ENCODE measurements at places on chromosomes 4 and X.

DNA sequence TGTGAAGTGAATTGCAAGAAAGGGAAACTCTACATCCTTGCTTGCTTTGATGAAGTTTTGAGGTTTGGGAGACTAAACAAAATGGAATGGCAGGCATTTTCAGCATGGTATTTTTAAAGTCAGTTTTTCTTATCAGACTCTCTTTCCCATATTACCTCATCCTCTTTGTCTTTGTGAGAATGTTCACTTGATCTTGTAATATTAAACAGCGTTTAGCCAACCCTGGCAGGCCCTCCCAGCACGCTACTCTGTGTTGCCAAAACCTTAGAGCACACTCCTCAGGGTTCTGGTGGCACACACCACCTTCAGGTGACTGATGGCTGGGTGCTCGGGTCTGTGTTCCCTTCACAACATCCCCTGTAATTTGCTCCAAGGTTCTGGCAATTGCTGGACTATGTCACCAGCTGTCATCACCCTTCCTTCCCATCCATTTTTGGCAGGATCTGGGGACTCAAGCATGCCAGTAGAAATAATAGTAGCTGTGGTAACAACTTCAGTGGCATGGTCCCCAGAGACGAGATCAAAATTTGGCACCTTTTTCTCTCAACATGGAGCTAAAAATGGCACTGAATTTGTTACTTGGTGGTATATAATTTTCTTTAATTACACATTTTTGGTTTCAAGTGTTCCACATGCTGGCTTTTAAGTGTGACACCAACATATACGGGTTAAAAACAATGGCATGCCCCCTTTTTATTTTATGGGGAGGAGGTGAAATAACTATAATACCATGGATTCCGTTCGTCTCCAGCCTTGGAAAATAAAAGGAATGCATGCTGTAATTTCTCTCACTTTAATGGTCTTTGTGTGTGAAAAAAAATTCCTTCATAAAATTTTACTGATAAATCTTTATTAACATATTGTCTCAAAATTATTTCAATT, 273.1 kb downstream of the DCTD start:
- no peak for DNase-seq

DNA sequence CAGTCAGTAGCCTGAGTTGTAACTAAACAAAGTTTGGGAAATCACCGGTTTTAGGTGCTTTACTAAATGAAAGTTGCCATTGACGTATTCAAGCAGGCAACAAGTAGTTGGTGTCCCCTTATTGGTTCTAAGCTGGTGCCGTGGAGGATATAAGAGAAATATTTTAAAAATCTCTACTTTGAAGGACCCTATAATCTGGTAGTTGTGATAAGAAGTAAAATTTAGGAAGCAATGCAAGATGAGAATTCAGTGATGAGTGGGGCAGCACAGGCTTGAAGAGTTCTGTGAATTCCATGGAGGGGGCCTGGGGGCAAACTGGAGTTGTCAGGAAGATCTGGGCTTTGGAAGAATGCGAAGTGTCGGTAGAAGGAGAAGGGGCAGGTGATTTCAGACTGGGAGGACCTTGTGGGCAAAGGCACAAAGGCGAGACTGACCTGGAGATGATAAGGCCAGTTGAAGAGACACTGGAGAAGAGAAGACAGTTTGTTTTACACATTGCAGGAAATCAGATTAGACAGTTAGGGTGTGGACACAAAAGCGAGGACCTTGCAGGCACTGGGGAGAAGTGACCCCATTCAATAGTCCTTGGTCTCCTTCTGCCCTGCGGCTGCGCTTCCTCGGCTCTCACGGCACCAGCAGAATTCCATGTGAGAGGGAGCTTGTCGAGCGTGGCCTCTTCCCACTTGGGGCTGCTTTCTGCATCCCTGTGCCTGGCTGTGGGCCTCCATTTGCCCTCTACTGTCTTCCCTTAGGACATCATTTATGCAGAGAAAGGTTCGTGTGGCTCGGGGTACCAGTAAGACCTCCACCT, 1.3 kb downstream of the RHOH start:
- no peak for DNase-seq

DNA sequence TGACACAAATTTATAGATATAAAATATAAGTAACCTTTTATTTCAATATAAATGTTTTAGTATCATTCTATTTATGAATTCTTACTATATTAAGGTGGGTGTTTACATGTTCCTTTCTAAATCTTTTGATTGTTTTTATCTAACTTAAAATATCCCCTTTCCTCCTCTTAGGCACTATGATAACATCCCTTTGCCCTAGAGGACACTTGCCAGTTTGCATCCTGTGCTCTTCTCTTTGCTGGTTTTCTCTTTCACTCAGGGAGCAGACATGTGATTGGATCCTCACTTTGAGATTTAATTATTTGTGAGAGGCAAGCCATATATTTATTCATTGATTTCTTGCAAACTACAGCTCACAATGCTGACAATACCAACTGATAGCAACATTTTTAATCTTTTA, 16.2 kb downstream of the LRIT3 start:
- DNase-seq, result no peak

GRCh38 chrX:110132450-110133114, 129.7 kb downstream of the TMEM164 start:
- no peak for DNase-seq

DNA sequence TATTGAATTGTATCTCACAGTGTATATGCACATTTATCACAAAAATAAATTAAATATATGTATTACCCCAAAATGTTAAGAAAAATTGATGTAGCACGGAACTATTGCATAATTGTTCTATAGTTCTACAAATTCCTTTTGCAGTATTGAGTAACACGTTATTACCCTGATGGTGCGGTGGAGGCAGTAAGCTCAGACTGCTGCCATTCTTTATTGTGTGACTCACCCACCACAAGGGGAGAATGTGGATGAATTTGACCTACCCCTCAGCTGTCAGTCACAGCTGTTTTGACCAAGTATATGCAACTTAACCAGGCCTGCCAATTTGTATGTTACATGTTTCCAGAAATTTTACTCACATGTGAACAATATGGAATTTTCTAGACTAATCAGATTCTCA, 506.6 kb downstream of the SH3BGRL start:
- DNase-seq, result no peak

DNA sequence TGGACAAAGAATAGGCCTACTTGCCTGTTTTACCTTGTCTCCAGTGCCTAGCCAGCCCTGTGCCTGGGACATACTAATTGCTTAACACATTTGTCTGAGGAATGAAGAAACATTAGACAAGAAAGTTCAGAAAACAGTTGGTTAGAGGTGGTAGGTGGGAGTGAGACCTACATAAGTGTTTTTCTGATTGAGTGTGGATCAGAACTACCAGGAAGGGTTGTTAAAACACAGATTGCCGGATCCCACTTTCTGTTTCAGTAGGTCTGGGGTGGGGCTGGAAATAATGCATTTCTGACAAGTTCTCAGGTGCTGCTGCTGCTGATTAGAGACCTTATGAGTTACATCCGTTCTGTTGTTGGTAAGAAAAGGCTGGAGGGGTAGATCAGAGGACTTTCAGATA, 5.7 kb upstream of the JADE1 start:
- DNase-seq, result no peak

- no peak for DNase-seq
Measured at GRCh38 chr4:186500721-186501304, 54.6 kb downstream of the MTNR1A start.

GRCh38 chr4:152843481-152844090, 63.8 kb downstream of the ARFIP1 start:
- DNase-seq, result no peak

GRCh38 chr4:17066972-17067371, 168.5 kb upstream of the LDB2 start:
- no peak for DNase-seq

- no peak for DNase-seq
Measured at GRCh38 chrX:97401586-97402136, 518.0 kb downstream of the RPA4 start.

DNA sequence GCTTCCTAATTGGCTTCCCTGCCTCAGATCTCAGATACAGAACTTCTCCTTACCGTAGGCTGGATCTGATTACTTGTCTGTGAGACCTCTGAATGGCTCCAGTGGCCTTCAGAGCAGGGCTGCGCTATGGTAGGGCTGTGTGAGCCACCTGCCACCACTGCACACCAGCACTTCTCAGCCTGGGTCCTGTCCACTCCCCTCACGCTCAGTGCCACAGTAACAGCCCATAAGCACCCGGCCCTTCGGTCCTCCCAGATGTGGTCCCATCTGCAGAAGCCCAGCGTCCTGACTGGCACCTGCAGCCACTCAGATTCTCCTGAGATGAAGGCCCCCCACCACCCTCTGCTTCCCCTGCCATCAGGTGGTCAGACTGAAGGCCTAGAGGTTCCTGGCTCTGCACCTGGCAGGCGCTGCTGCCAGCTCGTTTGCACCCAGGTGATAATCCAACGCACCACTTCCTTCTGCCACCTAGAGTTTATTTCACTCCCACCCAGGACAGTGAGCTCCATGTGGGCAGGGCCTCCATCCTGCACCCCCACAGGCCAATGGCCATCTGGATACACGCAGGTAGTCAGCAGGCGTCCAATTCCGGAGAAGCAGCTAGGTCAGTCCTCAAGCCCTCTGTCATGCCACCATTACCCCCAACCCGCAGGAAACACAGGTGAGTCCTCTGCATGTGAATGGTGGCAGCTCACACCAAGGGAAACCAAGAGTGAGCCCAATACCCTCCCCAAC, 5.4 kb downstream of the WDR1 start:
- DNase-seq, result no peak

DNA sequence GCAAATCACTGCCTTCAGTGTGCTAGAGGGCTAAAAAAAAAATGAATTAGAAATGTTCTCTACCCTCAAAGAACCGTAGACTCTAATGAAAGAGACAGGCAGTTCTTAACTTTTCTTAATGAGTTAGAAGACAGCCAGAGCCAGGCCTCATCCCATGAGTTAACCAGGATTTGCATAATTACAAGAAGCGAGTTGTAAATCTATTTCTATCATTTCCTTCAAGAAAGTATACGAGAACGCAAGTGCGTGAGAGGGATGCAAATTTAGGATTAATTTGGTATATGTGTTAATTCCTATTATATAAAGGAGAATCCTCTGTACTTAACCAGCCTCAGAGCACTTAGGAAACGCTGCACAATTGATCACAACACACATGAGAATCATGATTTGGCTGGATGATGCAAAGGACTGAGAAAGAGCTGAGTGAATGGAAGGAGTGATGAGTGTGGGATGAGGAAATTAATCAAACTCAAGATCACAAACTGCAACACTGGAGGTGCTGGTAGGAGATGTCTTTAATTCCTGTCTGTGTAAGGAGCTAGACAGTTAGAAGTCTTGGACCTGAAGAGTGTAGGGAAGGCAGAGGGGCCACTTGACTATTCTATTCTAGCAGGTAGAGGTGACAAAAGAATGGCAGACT, 157.2 kb downstream of the ATP10D start:
- DNase-seq, result no peak

- DNase-seq, result no peak
Measured at GRCh38 chrX:46913667-46914066, 1.4 kb downstream of the JADE3 start.

GRCh38 chrX:16300831-16301230, 133.6 kb downstream of the MAGEB17 start:
- no peak for DNase-seq

DNA sequence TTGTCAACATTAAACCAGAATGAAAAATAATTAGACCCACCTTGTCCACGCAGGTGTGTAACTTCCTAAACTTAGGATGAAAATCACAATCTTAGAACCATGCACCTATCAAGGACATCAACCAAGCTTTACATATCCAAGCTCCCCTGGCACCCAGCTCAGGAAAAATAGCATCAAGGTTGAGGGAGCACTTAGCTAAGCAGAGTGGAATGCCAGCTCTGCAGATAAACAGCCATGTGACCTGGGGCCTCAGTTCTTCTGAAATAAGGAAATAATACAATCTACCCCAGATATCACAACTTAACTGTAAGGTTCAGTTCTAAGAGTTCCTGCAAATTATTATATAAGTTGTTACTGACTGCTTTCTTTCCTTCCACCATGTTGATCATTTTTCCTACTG, 64.7 kb downstream of the DHX15 start:
- DNase-seq, result no peak

- no peak for DNase-seq
Measured at GRCh38 chrX:68180579-68180978, 252.7 kb downstream of the OPHN1 start.

- no peak for DNase-seq
Measured at GRCh38 chrX:17635231-17635630, 102.1 kb upstream of the SCML1 start.

DNA sequence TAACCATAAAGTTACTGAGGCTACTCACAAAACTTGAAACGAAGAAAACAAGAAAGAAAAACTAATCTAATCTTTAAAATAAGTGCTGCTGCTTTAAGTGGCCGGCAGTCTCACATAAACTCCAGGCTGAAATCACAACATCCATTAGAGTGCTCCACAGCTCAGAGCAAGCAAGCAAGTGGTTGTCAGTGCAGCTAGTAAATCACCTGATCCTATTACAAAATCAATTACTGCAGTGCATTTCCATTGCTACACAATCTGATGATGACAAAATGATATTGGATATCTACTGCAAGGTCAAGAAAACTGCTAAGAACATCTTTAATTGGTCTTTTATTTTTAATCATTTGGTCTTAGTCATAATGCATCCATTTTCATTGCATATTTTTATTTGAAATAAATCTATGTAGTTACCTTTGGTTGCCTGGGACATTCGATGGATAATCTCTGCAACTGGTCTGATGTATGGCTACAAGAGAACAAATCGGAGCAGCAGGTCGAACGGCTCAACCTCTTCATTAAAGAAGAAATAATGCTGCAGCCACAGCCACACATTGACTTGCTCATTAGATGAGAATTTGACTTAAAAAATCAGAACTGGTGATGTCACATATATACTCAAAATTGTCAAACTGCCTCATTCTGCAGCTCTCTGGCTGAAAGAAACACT, 87.7 kb downstream of the FBXW7 start:
- DNase-seq, result no peak

DNA sequence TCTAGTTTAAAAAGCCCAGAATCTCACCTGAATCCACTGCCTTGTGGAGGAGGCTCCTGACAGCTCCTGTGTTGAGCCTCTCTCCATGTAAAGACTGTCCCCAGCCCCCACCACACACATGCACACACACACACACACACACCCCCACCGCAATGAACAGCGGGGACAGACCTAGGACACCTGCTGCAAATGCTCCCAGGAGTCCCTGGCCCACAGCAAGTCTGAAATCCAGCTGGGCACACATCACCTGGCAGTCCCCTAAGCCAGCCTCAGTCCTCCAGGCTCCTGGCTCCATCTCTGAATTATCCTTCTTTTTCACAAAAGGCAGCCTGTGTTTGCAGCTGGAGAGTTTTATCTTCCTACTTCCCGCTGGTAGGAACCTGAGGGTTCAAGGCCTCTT, 6.6 kb upstream of the FAM53A start:
- no peak for DNase-seq

GRCh38 chrX:10856797-10857196, 236.4 kb upstream of the MID1 start:
- DNase-seq, result no peak

- no peak for DNase-seq
Measured at GRCh38 chrX:13433298-13433605, 113.4 kb upstream of the ATXN3L start.

DNA sequence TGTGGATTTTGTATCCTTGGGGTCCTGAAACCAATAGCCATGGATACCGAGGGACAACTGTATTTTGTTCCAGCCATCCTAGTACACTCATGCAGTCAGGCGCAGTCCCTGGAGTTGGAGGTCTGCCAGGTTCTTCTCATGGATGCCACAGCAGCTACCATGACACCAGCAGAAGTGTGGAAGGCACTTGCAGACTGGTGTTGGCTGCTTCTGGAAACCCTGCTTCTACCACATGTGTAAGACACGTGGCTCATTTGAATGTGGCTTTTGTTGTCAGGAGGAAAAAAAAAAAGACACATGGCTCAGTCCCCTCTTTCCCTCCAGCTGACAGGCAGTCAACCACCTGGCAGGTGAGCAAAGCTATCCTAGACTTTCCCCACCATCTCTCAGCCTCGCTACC, 19.4 kb downstream of the DRD5 start:
- DNase-seq, result no peak

All from sciatic nerve (tissue), 2 donors.